ENCODE measurements at places on chromosomes 16 and 17.
A peak's percentile ranks its signal among the peaks of the same experiment; 100 is the strongest.

GRCh38 chr16:23907903-23908302 lies 72.1 kb downstream of the PRKCB start:
- DNase-seq = no peak

- no peak for DNase-seq
These were observed 53.0 kb upstream of the MNT start for GRCh38 chr17:2453866-2454265.

GRCh38 chr17:9195961-9196670 lies 174.8 kb downstream of the NTN1 start:
- DNase-seq = no peak

DNA sequence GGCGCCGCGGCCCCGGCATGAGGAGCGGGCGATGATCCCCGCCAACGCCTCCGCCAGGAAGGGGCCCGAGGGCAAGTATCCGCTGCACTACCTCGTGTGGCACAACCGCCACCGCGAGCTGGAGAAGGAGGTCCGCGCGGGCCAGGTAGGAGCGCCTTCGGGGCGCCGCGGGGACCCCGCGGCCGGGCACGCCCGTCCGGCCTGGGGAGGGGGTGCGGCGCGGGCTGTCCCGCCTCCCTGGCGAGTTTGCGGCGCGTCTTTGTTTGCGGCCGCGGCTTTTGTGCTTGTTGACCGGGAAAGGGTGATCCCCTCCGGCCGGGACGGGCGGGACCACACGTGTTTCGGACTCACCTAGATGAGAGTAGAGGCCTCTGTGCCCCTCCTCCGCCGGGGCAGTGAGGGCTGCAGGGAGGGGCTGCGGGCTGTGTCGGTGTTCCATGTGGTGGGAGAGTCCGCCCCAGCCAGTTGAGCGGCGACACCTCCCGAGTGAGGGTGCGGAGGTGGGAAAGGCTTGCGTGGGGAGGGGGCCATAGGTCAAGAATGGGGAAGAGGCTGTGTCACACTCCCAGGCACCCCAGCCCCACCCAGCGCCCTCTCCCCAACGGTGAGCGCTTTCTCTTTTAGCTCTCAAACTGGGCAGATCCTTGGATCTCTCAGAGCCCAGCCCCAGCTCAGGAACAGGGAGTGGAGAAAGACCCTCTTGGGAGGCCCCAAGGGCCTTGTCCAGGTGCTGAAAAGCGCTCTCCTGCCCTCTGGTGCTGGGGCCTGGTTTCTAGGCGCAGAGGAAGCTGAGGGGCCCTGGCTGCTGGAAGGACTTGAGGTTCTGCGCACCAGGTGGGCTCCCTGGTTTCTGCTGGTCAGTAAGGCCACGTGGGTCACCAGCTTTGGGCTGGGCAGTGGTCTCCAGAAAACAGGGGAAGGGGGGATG lies 923 bp downstream of the ANKRD13B start:
- no peak for DNase-seq

- DNase-seq = peak; percentile 15
These were observed 219.2 kb downstream of the RBFOX3 start for GRCh38 chr17:79391376-79392233.

DNA sequence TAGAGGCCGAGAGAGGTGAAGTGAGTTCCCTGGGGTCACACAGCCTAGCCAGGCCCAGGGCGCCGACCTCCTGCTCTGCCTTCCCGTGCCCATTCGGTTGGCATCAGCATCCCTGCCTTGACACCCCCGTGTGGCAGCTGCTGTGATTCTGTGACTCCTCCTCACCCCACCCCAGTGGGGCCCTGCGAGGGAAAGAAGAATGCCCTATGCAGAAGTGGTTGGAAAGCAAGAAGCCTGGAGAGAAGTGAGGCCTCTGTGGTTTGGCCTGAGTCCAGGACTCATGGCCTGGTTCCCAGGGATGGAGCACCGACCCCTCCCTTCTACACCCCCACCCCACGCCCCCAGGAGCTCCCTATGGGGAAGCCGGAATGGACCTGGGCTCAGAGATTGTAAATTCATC lies 296.2 kb downstream of the SEC14L1 start:
- DNase-seq = no peak

DNA sequence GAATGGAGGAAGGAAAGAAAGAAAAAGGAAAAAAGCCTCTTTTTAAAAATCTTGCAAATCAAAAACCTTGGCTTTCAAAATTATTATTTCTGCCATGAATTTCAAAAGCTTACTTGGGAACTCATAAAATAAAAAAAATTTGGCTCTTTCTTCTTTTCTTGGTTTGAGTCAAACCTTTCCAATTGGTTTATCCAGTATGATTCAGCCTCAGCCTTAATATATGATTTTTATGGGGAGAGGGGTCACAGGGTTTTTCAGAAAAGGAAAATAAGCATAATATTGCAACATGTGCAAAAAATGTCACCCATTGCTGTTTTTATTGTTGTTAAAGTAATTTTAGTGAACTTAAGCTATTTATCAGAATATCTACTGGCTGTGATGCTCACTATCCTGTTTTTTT lies 31.2 kb upstream of the HAPSTR1 start:
- no peak for DNase-seq

DNA sequence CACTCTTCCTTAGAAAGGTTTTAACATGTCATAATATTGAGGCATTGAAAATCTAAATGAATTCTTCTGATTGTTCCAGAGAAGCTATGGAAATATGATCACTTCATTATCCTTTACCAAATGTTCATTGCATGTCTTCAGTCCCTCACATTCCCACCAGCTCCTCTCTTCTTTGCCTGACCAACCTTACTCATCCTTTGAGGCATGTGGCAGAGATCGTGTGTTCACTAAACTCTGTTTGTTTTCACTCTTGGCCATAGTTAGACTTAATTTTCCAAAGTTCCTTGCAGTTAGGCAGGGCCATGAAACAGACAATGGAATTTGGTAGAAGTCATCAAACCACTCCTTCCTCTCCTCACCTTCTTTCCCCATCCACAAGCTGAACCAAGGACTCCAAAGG lies 266.5 kb upstream of the HSBP1 start:
- no peak for DNase-seq

- no peak for DNase-seq
These were observed 644 bp upstream of the ARL2BP start for GRCh38 chr16:57244463-57244766.

GRCh38 chr16:80123189-80123588 lies 417.6 kb upstream of the DYNLRB2 start:
- no peak for DNase-seq

DNA sequence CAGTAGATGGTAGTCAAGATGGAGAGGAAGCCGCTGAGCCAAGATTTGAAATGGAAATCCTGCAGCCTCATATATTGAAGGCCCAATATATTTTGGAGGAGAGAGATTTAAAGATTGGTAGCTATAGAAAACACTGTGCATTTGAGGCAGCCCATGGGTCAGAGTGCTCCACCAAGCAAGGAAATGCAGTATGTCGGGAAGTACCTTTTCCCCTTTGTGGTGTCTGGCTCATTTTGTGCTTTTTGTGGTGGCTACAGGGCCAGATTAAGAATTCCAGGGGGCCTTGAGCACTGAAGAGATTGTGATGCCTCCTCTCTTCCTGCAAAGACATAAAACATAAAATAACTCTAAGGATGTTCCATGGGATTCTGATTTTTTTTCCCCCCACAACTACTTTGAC lies 39.6 kb downstream of the CDRT15 start:
- no peak for DNase-seq

DNA sequence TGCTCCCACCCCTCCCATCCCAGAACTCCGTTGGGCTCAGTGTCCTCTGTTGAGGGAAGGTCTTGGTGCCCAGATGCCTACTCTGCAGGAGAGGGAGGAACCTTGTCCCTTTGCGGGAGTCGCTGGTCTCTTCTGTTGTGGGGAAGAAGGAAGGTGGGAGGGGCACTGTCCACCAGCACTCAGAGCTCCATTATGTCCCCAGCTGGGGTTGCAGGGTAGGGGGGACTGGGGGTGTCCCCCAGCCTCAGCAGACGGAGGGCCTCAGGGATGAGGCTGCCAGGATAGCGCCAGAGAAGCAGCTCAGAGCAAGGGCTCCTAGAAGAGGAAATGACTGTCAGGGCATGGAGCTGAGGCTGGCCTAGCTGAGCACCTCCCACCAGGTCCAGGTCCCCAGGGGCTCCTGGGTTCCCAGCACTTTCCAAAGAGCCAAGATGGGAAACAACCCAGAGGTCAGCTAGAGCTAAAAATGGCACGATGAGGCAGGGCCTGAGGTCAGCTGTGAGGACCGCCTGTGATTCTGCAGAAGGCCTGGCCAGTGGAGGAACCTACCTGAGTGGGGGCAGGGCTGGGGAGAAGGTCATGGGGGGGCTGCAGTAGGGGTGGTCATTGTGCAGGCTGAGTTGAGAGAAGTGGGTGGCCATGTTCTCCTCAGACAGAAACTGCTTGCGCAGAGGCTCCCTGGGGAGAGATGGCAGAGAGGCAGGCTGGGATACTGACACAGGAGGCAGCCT lies 893 bp downstream of the HCFC1R1 start:
- DNase-seq = no peak

DNA sequence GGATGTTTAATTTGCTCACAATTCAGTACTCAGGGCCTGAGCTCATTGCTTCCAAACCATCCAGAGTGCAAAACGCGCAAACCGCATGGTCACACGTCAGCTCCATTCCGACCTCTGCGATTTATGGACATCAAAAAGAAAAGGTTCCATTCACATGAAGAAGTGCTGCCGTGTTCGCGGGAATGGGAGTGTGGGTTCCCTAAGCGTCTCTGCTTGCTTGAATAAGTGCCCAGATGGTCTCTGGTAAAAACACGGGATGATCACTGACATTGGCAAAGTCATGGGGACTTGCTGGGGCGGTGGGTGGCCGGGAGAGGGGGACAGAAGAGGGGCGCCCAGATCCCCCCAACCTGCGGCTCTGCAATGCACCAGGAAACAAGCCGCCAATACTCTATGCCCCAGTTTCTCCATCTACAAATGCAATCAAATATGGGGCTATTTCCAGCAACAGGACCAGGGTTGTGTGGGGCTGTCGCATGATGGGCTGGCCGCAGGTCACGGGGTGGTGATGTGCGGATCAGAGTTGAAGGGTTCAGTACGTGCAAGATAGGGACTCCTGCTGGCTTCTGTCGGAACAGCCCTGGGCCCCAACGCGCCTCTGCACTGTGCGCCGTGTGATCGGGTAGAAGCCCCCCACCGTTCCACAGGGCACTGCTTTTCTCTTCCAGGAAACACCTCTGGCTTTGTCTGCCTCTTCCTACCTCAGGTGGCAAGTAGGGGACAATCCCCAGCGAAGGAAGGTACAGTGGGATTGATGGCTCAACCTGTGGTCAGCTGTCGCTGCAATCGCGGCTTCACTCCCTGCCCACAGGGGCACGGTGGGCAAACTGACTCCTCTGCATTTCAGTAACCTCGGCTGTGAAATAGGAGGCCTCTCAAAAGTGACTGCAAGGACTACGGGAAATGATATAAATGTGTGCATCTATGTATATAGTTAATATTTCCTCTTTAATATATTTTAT lies 11.2 kb downstream of the FOXF1 start:
- DNase-seq = no peak

DNA sequence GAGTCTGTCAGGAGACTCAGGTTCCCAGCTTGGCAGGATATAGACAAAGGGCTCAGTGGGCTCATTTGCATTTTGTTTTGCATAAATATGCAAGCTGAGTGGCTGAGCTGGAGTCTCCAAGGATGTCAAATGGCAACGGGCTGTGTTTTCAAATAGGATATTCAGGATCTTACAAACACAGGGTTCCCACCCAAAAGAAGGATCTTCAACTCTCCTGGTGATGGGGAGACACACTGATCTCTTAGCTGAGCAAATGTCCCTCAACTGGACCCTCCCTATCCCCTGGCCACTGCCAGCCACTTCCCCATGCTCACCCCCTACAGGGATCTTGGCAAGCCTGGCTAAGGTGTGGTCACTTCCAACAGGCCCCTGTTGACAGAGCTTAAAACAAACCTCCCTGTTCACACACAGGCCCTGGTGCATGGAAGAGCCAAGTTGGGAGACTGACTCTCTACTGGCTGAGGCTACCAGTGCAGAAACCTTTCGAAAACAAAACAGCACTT lies 61.6 kb downstream of the SOX9 start:
- DNase-seq = no peak

- no peak for DNase-seq
These were observed 5.8 kb upstream of the ARMC5 start for GRCh38 chr16:31453255-31454204.

- no peak for DNase-seq
These were observed 21.1 kb downstream of the GAS7 start for GRCh38 chr17:10177131-10177912.

DNA sequence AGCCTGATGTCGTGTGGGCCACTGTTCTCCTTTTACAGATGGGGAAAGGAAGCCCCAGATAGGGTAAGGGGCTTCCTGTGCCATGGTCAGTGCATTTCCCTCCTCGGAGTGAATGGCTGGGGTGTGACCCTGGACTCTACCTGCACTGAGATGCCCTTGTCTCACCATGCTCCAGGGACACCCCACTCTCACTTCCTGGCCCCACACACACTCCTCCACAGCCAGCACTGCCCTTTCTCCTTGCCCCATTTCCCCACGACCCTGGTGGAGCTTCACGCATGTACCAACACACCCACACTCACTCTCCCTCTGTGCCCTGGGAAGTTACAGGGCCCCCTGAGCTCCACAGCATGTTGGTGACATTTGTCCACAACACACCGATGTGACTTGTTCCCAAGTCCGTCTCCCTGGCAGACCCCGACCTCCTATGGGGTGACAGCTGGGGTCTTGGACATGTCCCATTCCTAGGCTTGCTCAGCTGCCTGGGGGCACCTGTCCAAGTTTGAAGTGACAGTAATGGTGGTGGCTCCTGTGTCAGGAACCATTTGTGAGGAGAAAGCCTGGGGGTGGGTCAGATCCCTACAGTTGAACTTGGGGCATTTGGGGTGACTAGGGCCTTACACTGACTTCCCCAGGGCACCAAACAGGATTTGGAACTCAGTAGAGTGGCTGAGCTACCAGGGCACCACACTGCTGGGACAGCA lies 47.4 kb downstream of the PECAM1 start:
- DNase-seq = no peak

- DNase-seq = no peak
These were observed 980 bp downstream of the LLGL1 start for GRCh38 chr17:18226284-18226945.

- no peak for DNase-seq
These were observed 84.4 kb upstream of the GPRC5B start for GRCh38 chr16:19968891-19969683.

- no peak for DNase-seq
These were observed 37.6 kb downstream of the FTO start for GRCh38 chr16:53741546-53741945.

GRCh38 chr16:12837291-12837690 lies 33.6 kb upstream of the CPPED1 start:
- peak; percentile 46 for DNase-seq

- no peak for DNase-seq
These were observed 245 bp upstream of the RNF227 start for GRCh38 chr17:7916385-7916682.

GRCh38 chr17:74354123-74354522 lies 7.5 kb downstream of the BTBD17 start:
- DNase-seq = no peak

DNA sequence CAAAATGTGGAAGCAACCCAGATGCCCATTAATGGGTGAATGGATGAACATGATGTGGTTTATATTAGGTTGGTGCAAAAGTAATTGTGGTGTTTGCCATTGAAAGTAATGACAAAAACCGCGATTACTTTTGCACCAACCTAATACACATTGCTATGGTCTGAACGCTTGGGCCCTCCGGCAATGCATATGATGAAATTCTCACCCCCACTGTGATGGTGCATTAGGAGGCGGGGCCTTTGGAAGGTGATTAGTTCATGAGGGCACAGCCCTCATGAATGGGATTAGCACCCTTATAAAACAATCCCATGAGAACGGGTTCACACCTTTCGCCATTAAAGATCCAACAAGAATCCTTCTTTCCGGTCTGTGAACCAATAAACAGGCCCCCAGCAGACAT lies 25.3 kb upstream of the PRM1 start:
- no peak for DNase-seq

- no peak for DNase-seq
These were observed 2.6 kb downstream of the NOG start for GRCh38 chr17:56595831-56596690.

Measured in Jurkat, Clone E6-1 (cell line).